ENCODE measurements at places on chromosomes 2 and 18.

DNA sequence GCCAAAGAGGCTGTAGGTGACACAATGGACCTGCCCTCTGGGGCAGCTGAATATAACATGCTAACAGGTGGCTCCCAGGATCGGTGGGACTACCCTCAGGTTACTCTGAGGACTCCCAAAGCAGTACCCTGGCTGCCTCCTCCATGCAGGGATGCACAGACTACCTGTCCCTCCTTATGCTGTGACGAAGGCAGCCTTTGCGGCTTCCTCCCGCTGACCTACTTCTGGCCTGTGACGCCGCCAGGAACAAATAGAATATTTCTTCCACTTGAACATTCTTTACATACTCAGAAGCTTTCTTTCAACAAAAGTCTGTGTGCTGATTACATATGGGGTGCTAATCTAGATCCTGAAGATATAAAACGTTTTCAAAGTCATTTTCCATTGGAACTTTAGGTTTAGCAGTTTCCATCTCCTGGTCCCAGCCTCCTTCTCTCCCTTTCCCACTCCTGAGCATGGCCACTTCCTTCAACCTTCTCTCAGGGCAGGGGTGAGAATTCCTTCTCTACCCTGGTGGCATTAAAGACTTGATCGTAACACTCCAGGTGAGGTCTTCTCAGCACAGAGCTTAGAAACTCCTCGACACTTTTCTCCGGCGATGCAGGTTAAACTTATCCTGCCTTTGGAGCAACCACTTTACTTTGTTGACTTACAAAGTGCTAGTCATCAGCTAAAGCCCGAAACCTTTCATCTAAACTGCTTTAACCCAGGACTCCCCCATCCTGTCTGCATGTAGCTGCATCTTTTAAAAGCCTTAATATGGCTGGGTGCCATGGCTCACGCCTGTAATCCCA, 58.9 kb upstream of the STK17B start:
- no peak for DNase-seq

- no peak for DNase-seq
Observed at GRCh38 chr18:49257609-49258008, 202.8 kb downstream of the DYM start.

DNA sequence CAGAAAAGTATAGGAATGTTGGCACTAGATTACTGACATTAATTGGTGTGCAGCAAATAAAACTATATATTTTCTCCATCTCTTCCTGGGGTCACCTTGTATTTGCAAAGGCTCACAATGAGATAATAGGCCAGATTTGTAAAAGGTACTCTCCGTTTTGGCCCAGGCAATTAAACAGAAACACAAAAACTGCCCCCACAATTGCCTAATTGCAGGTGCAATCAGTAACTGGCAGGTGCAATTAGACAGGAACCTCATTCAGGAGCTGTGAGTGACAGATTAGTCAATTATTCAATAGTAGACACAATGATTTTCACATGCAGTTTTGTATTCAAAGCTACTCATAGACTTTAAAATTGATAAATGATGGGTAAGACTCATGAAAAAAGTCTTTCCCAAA, 451.4 kb upstream of the ID2 start:
- DNase-seq: no peak

GRCh38 chr2:238499731-238500580, 73.2 kb downstream of the ASB1 start:
- DNase-seq: no peak

DNA sequence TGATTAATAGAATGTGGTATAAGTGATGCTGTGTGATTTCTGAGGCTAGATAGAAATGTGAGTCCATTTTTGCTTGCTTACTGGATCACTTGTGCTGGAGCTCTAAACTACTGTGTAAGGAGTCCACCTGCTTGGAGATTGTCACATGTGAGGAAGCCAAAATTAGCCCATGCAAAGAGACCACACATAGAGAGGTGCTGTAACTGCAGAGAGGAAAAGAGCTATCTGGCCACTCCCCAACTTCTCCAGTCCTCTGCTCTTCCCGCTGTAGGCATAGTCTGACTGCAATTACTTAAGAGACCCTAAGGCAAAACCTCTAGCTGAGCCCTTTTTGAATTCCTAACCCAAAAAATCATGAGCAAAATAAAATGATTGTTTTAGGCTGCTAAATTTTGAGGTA, 120.6 kb upstream of the FBXO11 start:
- no peak for DNase-seq

DNA sequence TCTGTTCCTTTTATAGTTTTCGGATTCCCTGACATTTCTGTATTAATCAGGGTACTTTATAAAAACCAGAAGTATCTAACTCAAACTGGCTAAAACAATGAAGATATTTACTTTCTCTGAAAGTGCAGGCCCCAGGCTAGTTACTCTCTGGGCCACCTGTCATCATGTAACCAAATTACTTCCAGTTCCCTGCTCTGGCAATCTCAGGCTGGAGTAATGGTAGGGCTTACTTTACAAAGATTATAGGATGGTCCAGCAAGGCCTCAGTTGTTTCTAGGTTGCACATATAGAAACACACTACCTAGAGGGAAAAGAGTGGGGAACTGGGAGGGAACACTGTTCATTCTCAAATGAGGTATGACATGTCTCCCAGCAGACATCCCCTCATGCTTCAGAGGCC, 74.8 kb downstream of the CHST9 start:
- no peak for DNase-seq

- no peak for DNase-seq
Observed at GRCh38 chr18:63477968-63478367, 1.2 kb downstream of the SERPINB5 start.

GRCh38 chr2:222268311-222268990, 30.3 kb downstream of the PAX3 start:
- DNase-seq: no peak

DNA sequence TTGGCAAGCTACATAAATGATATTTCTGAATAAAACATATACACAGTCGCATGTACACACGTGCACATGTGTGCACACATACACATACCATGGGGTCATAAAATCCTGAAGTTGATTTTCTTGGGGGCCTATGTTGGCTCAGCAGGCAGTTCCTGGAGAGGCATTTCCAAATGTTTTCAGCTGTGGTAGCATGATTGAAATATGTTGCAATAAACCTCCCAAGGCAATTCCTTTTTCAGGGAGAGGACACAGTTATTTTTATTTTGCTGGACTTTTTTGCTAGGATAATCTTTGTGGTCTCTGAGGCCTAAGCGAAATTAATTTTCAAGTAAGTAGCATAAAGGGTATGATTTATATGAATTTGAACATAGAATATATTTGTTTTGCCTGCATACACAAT, 126.7 kb upstream of the LTBP1 start:
- no peak for DNase-seq

DNA sequence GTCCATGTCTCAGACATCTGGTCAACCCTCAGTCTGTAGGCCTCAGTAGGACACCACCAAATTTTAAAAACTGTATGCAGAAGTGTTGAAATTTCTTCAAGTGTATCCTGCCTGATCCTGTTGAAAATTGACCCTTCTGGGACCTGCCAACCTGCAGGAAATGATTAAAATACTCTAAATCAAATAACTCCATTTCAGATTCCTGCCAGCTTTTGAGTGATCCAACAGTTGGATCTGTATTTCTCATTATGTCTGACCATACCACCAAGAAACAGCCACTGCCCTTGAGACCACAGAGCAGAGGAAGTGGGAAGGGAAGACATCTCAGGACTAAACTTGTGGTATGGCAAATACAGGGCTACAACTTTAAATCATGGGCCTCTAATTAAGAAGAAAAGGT, 113.4 kb downstream of the ANTXR1 start:
- DNase-seq: no peak

DNA sequence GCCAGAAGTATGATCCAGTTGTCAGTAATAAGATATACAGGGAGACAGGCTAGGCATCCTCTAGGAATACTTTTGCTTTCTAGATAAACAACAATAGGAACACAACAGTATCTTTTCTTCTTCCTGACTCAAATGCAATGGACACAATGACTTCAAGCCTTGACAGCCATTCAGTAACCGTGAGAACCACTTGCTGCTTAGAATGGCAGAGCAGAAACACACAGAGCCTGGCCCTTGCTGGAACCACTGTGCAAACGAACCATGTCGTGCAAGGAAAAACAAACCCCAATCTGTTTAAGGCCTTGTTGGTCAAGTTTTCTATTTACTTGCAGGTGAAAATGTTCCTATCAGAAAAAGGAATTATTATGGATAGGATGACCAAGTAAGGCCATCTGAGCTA, 18.8 kb downstream of the TRIP12 start:
- no peak for DNase-seq

DNA sequence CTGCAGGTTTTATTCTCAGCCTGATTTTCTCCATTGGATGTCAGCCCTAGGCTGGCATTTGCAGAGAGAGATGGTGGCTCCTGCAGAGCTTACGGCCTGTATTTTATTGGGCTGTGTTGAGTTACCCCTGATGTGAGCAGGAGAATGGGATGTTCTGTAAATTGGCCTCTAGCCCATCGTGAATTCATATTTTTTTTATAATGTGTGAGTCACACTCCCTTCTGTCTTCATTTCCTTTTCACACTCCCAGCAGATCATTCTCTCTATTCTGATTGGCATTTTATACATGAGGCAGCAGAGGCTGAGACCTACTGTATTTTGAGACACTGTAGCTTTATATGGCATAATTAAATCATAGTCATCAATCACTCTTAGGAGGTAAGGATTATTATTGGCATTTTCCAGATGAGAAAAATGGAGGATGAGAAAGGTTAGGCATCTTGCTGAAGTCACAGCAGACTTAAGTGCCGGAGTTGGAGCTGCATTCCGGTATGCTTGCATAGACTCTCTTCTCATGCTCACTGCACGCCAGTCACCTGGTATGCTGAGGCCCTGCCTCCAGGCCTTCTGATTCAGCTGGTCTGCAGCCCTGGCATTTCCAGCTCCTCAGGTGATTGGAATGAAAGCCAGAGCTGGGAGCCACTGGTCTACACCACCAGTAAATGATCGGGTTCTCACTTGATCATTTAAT, 142.4 kb downstream of the NEDD4L start:
- no peak for DNase-seq

GRCh38 chr2:30747206-30747605, 60.0 kb downstream of the CAPN13 start:
- no peak for DNase-seq

DNA sequence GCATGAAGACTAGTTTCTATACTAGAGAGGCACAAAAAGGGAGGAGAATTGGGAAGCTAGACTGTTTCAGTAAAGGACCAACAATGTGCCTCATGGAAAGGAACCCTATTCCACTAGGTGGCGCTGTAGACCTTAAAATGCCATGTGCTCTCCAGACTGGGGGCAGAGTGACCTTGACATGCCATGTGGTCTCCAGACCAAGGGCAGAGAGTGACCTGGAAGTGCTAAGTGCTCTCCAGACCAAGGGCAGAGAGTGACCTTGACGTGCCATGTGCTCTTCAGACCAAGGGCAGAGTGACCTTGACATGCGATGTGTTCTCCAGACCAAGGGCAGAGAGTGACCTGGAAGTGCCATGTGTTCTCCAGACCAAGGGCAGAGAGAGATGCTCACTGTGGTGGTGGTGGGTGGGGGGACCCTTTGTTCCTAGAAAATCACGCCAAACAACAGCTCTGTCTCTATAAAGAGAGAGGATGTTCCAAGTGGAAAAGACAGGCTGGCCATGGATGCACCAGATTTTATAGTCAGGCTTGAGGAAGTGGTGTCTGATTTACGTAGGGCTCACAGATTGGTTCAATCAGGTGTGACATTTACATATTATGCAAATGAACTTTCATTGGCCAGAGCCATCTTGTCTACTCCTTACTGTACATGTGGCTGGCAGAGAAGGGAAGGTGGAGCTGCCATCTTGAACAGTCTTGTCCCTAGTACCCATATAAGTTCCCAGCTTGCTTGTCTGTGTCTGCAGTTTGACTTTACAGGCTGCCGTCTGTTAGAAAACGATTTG, 344.0 kb upstream of the DDX18 start:
- DNase-seq: no peak

GRCh38 chr2:194566907-194567660, 1089.9 kb upstream of the SLC39A10 start:
- DNase-seq: no peak

DNA sequence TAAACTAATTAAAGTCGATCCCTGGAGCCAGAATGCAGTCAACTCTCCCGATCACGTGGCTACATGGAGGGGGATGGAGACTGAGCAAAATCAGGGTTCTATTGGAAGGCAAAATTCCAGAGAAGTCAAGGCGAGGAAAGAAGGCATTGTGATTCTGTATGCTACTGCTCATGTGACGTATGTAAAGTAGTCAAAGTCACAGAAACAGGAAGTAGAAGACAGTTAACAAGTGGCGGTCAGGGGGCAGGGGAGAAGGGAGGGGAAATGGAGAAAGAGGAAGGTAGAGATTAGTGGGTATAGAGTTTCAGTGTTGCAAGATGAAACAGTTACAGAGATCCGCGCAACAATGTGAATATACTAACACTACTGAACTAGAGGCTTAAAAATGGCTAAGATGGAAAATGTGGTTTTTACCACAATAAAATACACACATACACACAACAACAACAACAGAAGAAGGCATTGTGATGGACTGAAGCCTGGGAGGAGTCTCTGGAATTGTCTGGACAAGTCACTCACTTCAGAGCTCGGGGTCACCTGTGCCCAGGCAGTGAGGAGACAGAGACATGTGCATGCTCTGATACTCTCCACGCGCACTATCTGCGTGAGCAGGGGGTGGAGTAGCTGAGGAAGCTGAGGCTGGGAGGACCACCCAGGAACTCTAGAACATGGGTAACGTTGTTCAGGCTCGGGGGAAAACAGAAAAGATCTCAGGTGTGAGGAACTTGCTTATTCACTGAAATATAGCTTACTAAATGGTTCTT, 89.9 kb upstream of the CDCA7 start:
- DNase-seq: peak; percentile 39

GRCh38 chr2:46913471-46914381, 1.9 kb downstream of the MCFD2 start:
- DNase-seq: no peak

DNA sequence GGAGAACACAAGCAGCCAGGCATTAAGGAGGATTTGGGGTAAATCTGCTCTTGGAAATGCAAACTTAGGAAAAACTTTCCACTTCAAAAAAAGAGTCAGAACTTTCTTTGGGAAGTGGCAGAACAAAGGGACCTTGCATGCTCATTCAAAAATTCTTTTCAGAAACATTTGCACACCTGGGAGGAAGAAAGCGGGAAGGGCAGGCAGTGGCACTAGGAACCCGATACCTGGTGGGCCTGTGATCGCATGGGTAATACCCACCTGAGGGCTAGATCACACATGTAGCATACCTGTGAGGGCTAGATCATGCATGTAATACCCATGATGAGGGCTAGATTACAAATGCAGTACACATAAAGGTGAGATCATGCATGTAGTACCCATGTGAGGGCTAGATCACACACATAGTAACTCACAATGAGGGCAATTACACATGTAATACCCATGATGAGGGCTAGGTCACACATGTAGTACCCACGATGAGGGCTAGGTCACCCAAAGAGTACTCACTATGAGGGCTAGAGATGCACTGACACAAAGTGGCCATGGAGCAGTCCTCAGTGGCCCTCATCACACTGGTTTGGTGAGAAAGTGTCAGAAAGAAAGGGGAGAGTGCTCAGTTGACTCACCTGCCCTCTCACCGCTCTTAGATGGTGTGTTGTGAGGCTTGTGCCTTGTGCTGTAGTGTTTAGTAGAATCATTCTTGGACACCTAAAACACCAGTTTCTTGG, 212.5 kb downstream of the DLGAP1 start:
- DNase-seq: no peak

GRCh38 chr2:68749345-68749744, 14.7 kb downstream of the ARHGAP25 start:
- DNase-seq: no peak
